ENCODE measurements at places on chromosomes 13 and 19.

DNA sequence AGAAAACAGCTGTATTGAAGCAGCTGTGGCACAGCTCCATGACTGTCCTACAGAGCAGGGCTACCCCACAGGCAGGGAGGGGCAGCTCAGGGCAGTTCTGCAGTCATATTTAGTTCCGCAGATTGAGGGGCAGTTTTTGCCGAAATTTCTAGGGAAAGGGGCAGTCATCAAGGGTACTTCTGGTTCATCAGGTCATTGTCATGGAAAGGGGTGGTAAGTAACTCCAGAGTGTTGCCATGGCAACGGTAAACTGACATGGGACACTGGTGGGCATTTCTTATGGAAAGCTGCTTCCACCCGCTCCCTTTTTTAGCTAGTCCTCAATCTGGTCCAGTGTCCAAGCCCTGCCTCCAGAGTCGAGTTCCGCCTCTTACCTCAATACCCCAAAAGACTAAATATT lies 702.8 kb downstream of the LIG4 start:
- DNase-seq, result no peak

GRCh38 chr19:11448410-11448809 lies 13.0 kb downstream of the PRKCSH start:
- no peak for DNase-seq

DNA sequence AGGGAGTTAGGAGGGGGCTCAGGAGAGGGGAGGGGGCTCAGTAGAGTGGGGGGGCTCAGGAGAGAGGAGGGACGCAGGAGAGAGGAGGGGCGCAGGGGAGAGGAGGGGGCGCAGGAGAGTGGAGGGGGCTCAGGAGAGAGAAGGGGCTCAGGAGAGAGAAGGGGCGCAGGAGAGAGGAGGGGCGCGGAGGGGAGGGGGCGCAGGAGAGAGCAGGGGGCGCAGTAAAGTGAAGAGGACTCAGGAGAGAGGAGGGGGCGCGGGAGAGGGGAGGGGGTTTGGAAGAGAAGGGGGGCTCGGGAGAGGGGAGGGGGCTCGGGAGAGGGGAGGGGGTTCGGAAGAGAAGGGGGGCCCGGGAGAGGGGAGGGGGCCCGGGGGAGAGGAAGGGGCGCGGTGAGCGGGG lies 700 bp downstream of the MADCAM1 start:
- no peak for DNase-seq

GRCh38 chr19:522726-523125 lies 8.8 kb upstream of the CDC34 start:
- no peak for DNase-seq

DNA sequence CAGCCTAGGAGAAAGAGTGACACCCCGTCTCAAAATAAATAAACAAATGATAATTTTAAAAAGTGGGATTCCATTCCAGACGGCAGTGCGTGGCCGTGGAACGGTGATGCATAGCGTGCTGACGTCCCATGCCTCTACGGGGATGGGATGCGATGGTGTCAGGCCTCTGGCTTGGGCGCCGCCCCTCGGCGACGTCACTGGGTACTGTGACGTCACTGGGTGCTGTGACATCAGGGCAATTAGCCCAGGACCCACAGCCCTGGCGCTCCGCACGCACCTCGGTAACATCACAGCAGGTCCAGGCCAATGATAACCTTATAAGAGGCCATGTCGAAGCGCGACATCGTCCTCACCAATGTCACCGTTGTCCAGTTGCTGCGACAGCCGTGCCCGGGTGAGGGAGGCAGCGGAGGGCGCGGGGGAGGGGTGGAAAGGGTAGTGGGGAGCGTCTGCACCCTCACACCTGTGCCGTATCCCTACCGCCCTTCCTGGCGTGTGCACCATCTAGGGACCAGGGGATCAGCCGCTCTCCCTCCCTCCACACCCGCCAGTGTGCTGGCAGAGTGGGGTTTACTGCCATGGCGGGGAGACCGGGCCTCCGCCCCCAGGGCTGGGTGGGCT lies at the start of gene GAPDHS:
TSS of gene GAPDHS (plus strand) at position 256 of the 621 bp plus-strand sequence. CDS start at position 328, 72 bp downstream.
- DNase-seq, result no peak

- no peak for DNase-seq
Observed at GRCh38 chr13:100394005-100394695, 194.4 kb downstream of the GGACT start.

- peak; percentile 22 for DNase-seq
Observed at GRCh38 chr19:8320564-8321066, 560 bp downstream of the NDUFA7 start.

- DNase-seq, result no peak
Observed at GRCh38 chr13:99800011-99800410, 171.6 kb downstream of the ZIC5 start.

- no peak for DNase-seq
Observed at GRCh38 chr13:28318496-28318895, 176.4 kb downstream of the FLT1 start.

DNA sequence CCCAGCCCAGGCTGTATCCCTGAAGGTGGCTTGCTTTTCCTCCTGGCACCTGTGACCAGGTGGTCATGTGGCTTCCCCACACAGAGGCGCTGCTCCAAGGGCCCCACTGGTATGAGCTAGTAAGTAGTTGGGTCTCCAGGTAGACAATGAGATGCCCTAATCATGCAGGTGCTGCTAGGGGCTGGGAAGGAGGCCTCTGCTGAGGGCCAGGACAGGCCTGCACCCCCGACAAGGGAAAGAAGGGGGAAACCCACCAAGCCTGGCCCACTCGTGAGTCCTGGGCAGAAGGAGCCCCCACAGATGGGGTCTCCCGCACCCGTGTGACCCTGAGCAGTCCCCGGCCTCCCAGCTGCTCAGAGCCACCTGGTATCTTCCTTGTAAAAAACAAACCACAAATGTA lies 13.2 kb downstream of the PEX11G start:
- DNase-seq, result no peak

- DNase-seq, result no peak
Observed at GRCh38 chr13:112726016-112726767, 36.4 kb downstream of the ATP11A start.

GRCh38 chr19:33868788-33869412 lies 72.2 kb downstream of the KCTD15 start:
- DNase-seq, result peak; percentile 28

- no peak for DNase-seq
Observed at GRCh38 chr13:26012995-26013394, 38.8 kb downstream of the SHISA2 start.

GRCh38 chr19:37991176-37991835 lies 84.3 kb downstream of the SIPA1L3 start:
- DNase-seq, result no peak

- DNase-seq, result no peak
Observed at GRCh38 chr13:42215578-42216421, 56.2 kb upstream of the AKAP11 start.

DNA sequence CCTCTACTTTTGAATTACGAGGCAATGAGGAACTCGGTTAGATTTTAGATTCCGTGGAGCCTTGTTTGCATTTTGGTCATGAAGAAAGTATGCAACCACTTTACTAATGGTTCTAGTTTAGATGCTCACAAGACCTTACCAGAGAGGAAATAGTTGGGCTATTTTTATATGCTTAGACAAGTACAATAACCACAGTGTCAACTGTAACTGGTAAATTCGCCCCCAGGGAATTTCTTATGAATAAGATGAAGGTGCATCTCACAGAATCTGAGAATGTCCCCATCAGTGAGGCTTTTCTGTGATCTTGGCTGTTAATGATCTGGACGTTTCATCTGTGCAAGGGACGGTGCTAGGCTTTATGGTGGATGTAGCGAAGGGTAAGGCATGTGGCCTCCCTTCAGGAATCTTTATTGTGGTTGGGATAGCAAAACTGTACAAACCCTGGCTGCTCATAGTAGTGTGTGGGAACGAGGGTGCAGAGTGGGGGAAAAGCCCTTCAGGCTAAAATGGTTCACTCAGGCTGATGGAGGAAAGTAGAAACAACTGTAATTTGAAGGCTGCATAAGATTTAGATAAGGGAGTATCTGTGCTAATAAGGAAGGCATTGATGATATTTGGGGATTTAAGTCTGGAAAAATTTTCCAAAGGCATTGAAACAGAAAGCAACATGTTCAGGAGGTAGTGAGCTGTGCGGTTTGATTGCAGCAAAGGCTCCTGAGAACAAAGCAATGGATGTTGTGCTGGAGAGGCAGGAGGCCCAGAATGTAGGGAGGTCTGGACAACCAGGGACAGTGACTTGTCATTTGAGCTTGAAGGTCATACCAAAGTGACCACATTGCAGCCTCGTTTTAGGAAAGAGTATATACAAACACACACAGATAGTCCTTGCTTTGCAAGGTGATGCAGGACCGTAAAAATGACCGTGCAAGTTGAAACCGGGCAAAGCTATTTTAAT lies 28.4 kb downstream of the UBAC2 start:
- no peak for DNase-seq

- DNase-seq, result peak; percentile 17
Observed at GRCh38 chr19:42216653-42217519, 591 bp downstream of the DEDD2 start.

GRCh38 chr13:38993381-38993780 lies 2.8 kb upstream of the STOML3 start:
- no peak for DNase-seq

GRCh38 chr13:43408274-43408673 lies 378.5 kb downstream of the ENOX1 start:
- DNase-seq, result no peak
